ENCODE measurements at places on chromosomes 4 and X.
A peak's percentile ranks its signal among the peaks of the same experiment; 100 is the strongest.

DNA sequence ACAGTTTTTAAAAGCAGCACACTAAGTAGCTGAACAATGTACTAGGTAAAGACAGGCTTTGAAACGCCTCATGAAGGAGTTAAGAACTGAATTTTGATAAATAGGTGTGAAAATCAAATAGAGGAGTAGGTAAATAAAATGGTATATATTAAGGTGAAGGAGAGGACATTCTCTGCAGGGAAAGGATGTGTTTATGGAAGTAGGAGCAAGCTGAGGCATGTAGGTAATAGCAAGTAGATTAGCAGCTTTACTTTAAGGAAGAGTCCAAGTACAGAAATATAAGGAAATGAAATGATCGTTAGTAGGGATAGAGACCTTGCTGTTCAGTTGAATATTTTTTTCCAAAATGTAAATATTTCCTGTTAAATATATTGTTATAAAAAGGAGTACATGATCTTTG lies 12.5 kb downstream of the METAP1 start:
- no peak for DNase-seq

- no peak for DNase-seq
Observed at GRCh38 chrX:46587158-46587557, 13.6 kb downstream of the CHST7 start.

DNA sequence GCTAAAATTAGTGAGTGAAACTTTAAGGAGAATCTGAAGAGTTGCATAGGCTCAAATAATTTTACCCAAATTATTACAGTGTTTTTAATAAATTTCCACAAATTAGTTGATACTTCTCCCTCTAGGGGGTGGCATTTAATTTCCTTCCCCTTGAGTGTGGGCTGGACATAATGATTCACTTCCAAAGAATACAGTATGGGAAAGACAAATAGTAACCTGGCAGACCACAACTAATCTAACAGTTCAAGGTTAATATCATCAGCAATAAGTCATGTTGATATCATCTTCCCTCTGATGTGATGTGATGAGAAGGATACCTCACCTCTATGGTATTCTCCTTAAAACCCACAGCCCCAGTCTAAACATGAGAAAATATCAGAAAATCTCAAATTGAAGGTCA lies 15.5 kb downstream of the PFKFB1 start:
- DNase-seq: no peak

GRCh38 chrX:39195156-39195555 lies 393.9 kb downstream of the MID1IP1 start:
- no peak for DNase-seq

DNA sequence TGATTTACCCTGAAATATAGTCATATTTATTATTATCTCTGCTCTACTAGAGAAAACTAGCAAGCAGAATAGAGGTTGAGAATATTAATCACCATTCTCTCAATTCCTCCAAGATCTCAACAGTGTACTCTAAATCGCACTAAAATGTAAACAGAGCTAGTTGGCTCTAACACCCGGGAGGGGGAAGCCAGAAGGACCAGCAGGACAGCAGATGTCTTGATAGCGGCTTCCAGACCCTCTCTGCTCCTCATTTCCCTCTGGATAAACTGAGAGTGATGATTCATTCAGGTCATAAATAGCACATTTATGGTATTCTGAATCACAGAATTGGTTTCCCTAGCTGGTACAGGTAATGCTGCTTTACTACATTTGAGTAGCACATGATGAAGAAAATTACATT lies 82.5 kb downstream of the TBC1D9 start:
- DNase-seq: no peak

- no peak for DNase-seq
Observed at GRCh38 chr4:3248811-3249661, at the start of gene MSANTD1. TSS of gene MSANTD1 (plus strand) at chr4:3249159. CDS start at chr4:3249223, 64 bp downstream.

DNA sequence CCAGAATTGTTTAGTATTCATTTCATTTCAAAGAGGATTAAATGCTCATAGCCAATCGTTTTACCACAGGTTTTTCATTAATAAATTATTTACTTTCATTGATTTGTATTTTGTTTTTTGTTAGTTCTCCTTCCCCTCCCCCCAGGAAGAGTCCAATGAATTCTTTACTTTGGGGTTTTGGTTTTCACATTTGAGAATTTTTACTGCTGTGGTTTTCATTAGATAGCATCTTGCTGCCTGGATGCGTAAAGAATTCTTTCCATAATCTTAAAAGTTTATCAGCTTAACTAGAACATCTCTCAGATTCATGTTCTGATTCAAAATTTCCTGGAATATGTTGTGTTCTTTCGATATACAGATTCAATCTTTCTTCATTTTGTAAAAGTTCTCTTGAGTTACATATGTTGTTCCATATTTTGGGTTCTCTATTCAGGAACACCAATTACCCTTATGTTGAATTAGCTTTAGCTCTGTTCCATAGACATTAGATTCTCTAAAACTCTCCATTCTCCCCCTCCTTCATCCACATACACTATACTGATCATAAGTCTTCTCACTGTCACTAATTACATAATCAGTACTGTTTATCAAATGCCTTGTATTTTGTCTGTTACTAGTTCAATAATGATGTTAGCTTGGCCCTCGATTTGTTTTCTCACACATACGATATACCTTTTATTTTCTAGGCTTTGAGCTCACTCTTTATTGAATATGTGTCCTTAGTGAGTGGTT lies 184.4 kb downstream of the CAMK2D start:
- DNase-seq: no peak

DNA sequence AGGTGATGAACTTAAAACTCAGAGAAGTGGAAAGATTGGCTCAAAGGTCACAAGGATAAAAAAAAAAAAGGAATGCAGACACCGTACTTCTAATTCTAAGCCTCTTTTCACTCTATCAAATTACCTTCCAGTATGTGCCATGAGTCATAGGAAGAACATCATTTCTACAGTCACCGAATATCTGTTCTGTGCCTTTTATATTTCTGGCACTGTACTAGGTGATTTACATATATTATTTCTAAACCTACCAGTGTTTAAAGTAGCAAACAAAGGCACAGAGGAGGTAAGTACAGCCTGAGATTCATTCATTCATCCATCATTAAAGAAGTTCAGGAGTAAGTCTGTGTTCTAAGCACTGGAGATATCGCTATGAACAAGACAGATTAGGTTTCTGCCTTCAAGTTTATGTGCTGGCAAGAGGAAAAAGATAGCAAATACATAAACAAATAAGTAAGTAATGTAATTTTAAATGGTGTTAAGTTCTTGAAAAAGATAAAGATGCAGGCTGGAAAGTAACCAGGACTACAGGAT lies 65.3 kb downstream of the PALLD start:
- DNase-seq: no peak

- no peak for DNase-seq
Observed at GRCh38 chrX:27608671-27609070, 18.5 kb downstream of the DCAF8L2 start.

- no peak for DNase-seq
Observed at GRCh38 chrX:120299928-120300327, 11.3 kb downstream of the TMEM255A start.

DNA sequence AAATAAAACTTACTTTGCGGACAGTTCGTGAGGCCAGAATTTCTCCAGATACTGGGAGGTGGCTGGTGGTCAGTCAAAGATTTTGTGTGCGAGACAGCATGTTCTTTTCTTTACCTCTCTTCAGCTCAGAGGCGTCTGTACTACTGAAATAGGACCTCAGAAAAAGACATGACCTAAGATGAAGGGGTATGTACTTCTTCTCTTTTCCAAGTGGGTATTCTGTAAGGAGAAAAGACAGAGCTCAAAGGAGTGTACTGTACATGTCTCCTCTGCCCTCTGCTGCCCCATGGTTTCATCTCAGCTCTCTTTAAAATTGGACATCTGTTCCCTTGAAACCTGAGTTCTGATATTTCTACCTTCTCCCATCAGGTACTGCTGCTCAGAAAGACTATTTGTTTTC lies 38.1 kb downstream of the SEPTIN11 start:
- DNase-seq: no peak

- no peak for DNase-seq
Observed at GRCh38 chr4:82851885-82852750, 38.8 kb downstream of the SEC31A start.

- DNase-seq: no peak
Observed at GRCh38 chr4:118974758-118975157, 86.1 kb downstream of the SYNPO2 start.

GRCh38 chr4:106325800-106326199 lies 9.4 kb downstream of the AIMP1 start:
- no peak for DNase-seq

GRCh38 chrX:134591502-134591901 lies 66.8 kb downstream of the PLAC1 start:
- DNase-seq: no peak

DNA sequence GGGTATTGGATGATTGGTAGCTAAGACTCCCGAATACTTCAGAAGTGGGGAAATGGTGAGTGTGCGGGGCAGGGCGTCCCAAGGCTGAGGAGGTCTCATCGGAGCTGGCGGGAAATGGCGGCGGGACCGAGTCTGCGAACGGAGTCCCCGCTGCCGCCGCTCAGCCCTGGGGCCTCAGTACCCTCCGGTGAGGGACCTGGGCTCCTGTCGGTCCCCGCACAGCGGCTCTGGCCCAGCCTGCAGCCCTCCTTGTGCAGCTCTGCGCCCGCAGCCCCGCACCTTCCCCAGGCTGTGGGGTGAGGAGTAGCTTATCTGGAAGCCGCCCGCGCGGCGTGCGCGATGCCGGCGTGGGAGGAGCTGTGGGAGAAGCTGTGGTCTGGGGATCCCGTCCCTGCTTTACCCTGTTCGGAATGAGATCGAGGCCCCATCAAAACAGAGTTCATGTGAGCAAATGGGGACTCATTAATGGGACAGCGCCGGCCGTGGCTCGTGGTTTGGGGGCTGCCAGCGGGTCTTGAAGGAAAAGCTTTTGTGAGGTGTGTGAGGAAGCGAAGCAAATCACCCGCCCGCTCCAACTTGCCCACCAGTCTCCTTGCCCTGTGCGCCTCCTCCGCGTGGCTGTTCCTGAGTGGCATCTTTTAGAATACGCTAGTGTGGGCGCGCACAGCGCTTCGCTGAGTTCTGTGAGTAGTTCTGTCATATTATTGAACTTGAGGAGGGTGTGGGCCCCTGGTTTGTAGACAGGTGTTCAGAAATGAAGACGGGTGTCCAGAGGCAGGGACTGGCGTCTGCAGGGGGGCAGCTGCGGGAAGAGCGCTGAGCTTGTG lies 531 bp downstream of the ZNF141 start:
- DNase-seq: peak; percentile 15

- no peak for DNase-seq
Observed at GRCh38 chr4:5683566-5683965, 24.8 kb downstream of the EVC2 start.

- DNase-seq: no peak
Observed at GRCh38 chrX:109393859-109394258, 88.0 kb downstream of the GUCY2F start.

GRCh38 chrX:150736475-150736874 lies 43.3 kb downstream of the MTMR1 start:
- DNase-seq: no peak

GRCh38 chr4:149836546-149836945 lies 20.9 kb upstream of the IQCM start:
- DNase-seq: no peak
